ENCODE measurements at places on chromosomes 5 and 9.

DNA sequence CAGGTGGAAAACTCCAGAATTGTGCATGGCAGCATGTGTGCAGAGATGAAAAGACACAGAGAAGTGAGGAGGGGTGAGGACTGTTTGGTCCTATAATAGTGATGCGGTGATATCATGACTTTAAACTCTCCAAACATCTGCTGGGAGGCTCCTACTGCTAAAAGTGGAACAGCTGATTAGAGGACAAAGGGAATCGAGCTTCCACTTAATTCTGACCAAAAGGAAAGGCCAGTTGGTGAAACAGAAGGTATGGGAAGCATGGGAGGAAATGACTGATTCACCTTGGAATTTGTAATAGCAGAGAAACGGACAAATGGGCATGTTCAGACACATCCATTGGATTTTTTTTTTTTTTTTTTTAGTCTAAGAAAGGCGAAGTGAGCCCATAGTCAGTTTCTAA is 67.5 kb upstream of the MAMDC2 start:
- DNase-seq, result peak; percentile 87

GRCh38 chr9:104798209-104798995 is 34.5 kb downstream of the NIPSNAP3B start:
- DNase-seq, result no peak

- DNase-seq, result no peak
Measured at GRCh38 chr9:134887686-134888602, 7.3 kb downstream of the FCN2 start.

DNA sequence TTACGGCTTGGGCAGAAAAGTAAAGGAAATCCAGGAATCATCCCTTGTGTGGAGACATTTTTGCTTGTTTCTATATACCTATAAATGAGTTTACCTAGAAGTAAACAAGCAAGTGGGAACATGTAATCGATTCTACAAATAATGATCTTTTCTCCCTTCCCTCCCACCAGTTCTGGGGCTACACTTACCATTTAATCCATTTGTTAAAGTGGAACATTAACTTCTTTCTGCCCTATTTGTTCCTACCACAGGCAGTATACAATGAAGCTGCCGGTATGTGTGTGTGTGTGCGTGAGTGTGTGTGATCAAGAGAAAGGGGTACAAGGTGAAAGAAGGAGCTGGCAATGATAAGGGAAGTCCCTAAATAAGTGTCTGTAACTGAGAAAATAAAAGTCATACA is 26.4 kb upstream of the ELL2 start:
- DNase-seq, result no peak

DNA sequence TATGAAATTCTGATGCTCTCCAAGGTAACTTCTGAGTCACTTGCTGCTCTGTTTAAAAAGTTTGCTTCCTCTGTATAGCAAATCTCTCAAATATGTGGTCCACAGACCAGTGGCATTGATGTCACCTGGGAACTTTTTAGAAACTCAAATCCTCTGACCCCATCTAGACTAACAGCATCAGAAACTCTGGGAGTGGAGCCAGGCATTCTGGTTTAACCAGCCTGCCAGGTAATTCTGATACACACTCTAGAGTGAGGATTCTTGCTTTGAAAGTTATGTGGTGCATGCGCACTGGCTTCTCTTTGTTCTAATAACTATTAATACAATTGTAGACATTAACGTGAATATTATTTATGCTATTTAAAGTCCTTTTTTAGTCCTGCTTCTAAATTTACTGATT is 298.1 kb downstream of the SLF1 start:
- no peak for DNase-seq

DNA sequence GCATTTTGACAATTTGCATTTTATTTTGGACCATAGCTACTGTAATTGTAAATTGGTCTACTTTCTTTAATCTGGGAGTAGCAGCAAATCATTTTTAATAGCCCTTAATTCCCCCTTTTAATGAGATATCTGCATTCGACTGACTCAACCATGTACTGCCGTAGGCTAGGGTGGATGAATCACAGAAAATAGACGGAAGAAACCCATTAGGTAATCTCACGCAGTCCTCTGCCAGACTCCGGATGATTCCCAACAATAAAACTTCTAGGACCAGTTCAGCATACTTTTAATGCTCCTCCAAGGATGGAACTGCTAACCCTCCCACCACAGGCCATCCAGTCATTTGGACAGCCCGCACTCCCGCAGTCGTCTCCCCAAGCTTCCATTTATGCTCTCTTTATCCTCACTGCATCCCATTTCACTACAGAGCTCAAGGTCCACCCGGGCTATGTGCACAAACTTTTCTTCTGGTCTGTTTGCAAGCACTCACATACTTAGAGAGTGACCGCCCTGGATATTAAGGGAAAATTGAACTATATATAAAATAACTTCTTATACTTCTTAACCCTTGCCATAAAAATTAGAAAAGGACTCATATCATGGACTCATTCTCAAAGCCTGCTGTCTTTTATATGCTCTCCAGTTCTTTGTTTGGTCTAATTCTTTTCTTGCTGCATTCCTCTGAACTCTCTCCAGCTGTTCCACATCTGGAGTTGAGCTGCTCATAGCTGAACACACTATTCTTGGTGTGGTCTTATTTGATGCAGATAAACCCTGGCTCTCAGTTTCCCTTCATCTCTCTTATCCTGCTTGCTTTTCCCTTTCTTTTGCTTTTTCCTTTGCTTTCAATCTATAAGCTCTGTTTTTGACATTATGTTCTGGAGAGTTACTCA is 326.6 kb downstream of the ARL15 start:
- no peak for DNase-seq

- no peak for DNase-seq
Measured at GRCh38 chr5:36068751-36069281, 2.1 kb upstream of the UGT3A2 start.

GRCh38 chr9:76203373-76203772 is 190.9 kb downstream of the RFK start:
- no peak for DNase-seq

GRCh38 chr5:68480335-68480940 is 264.9 kb downstream of the PIK3R1 start:
- no peak for DNase-seq
